A673 (cell line): ENCODE measurements at places on chromosomes 7 and 10. TPM values are rescaled to one million over a fixed set of nuclear protein-coding genes. Genes with fewer than 3 reads are reported as not detected.

- no peaks in the 10 kb centered on the region for H3K36me3 ChIP-seq
- no peak for DNase-seq
- no peak overlapping the region for H3K27ac ChIP-seq
- no peak overlapping the region for H3K4me3 ChIP-seq
These were observed 31.7 kb downstream of the CAMK2B start for GRCh38 chr7:44293561-44294324.

DNA sequence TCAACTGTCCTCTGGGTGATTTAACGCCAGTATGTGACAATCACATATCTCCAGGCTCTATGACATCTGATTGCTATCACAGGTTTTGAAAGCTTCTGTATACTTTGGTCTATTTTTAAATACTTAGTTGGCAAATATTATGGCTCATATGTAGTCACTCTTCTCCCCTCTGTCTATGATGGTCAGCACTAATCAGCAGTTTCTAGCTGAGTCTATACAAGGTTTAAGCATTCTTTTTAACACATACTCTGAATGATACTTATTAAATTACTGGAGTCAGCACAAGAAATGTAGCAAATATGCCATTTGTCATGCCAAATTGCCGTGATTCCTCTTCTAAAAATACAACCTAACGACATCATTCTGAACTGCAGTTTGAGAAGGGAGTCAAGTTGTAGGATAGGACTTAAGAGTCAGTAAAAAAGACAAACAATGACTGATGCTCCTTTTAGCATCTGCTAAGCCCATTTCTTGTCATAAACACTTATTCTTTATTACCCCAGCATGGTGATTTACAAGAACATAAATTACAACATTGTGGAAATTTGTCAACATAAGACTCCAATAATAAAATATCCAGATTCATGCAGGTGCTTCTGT lies 947.8 kb downstream of the XPNPEP1 start:
- no peaks in the 10 kb centered on the region for H3K27me3 ChIP-seq
- H3K4me3 ChIP-seq, result no peak overlapping the region
- no peaks in the 10 kb centered on the region for H3K4me1 ChIP-seq
- no peaks in the 10 kb centered on the region for H3K36me3 ChIP-seq
- H3K27ac ChIP-seq, result no peak overlapping the region

IFIT1 gene
- 2.4 and 3.2 TPM in 2 replicates for total RNA-seq

C10orf88 gene
- 14.2 and 17.7 TPM in 2 replicates for total RNA-seq

DMBT1 gene
- not detected in 2 replicates for total RNA-seq

TCF7L2 gene
- 16.8 and 20.9 TPM in 2 replicates for total RNA-seq
